ENCODE measurements at places on chromosomes 4 and X.

- DNase-seq: no peak
Measured at GRCh38 chr4:135515295-135515694, 1313.7 kb upstream of the PABPC4L start.

- DNase-seq: no peak
Measured at GRCh38 chr4:164596318-164596878, 157.5 kb upstream of the SMIM31 start.

DNA sequence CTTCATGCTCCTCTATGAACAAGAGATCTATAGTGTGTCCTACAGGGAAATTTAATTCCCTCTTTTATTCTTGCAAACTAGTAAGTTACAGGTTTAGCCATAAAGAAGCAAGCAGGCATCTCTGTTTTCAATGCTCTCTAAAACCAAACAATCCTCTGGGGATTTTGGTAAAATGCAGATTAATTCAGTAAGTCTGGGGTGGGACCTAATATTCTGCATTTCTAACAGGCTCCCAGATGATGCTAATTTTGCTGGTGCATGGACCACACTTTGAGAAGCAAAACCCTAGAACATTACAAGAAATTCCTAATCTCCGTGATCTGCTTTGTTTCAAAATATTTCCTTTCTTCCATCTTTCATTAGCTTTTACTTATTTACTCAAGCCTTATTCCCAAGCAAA, 344.9 kb downstream of the PACRGL start:
- no peak for DNase-seq

GRCh38 chr4:88804234-88804633, 106.6 kb upstream of the NAP1L5 start:
- no peak for DNase-seq

DNA sequence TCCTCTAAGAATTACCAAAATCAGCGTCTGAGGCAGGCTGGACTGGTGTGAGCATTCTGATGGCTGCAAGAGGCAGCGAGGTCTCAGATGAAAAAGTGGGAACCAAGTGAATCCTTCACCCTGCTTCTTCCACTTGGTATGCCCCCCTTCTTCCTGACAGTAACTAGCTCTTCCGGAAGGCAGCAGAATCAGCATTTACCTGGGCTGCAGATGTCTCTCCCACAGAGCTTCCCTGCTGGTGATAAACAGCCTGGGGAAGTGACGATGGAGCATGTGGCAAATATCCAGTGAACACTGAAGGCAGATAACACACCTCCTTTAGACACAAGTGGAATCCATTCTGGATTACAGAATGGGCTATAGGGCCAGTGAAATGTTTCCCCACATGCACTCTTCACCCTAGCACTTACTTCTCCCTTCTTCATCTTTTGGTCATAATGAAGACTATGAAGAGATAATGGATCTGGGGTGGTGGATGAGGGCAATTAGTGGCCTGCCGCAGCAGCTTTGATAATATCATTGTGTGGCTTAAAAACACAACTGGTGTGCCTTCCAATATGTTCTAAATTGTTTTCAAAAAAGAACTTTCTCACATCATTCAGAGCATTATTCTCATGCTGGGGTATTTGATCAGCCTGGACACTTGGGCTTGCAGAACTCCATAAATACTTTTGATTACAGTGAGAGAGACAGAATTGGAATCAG, 60.8 kb upstream of the TBC1D9 start:
- no peak for DNase-seq

DNA sequence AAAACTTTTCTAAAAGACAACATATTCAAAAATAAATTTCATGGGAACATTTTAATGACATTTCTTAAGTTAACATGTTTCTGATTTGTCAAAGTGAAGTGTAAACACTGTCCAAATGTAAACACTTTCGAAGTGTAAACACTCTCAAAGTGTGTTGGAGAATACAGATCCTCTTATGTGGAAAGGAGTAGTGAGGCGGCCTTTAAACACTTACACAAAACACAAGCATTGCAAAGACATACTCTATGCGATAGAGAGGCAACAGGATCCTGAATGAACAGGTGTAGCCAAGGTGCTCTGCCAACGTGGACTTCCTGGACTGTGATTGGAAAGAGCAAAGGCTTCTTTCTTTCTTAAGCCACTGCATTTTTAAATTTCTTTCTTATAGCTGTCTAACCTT, 62.7 kb upstream of the PGM2 start:
- DNase-seq: no peak

DNA sequence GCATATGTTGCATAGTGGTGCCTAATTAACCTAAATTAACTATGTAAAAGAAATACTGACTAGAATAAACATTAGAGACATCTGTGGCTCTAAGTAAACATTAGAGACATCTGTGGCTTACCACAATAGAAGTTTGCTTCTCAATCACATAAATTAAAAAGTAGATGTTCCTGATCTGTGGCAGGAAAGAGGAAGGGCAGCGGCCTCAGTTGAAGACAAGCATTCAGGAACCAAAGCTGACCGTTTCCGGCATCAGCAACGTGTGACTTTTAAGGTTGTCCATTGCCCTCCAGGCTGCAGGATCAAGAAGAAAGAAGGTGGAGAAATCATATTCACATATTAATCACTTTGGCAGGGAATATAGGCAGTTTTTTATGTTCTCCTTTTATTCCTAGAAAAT, 336.3 kb upstream of the TRAM1L1 start:
- no peak for DNase-seq

Measured in Kasumi-1 (cell line).